NCI-H1417 treated with DMSO at 0.1 percent for 48 hours (cell line): ENCODE measurements at places on chromosomes 12 and 14.

DNA sequence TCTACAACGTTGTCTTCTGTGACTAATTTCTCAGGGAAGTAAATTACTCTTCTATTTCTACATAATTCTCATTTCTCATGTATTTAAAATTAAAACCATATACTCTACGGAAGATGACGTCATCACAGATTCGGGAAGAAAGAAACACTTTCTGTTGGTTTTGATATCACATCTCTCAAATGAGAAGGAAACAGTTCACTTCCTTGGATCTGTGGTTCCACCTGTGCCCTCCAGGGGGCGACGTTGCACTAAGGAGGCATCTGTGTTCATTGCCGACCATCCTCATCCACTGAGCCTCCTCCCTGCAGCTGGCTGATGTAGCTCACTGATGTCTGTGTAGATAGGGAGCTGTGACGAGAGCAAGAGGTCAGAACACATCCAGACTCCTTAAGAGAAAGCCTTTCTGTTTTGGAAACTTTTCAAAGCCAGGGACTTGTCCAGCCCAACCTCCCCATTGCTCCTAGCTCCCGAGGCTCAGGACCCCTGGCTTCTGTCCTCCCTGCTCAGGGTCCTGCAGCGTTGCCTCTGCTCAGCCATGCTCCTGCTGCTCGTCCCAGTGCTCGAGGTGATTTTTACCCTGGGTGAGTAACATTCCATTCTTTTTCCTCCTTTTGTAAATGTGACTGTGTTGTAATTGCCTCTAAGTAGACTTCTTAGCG, 172.7 kb upstream of the OR4E1 start:
- DNase-seq, result no peak

- no peak for DNase-seq
These were observed 34.1 kb upstream of the NUBPL start for GRCh38 chr14:31527087-31527486.

GRCh38 chr14:58533446-58533845, 104.3 kb upstream of the DACT1 start:
- DNase-seq, result no peak

- DNase-seq, result no peak
These were observed 308.7 kb downstream of the EMP1 start for GRCh38 chr12:13505224-13505623.

- no peak for DNase-seq
These were observed 51.4 kb upstream of the GARIN2 start for GRCh38 chr14:67137744-67138371.

- DNase-seq, result no peak
These were observed 456.7 kb downstream of the ZFP36L1 start for GRCh38 chr14:68336165-68336564.

GRCh38 chr12:50246197-50246865, 37.0 kb downstream of the LIMA1 start:
- no peak for DNase-seq

DNA sequence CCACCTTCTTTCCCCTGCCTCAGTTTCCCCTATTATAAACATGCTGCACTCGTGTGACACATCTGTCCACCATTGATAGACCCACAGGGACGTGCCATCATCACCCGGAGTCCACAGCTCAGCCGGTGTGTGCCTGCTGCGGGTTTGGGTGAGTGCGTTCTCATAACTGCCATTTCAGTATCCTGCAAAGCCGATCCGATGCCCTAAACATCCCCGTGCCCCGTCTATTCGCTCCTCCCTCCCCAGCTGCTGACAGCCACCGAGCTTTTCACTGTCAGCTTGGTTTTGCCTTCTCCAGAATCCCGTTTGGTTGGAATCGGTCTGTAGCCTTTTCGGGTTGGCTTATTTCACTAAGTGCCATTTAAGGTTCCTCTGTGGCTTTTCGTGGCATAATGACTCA, 3.9 kb downstream of the LRCOL1 start:
- no peak for DNase-seq

DNA sequence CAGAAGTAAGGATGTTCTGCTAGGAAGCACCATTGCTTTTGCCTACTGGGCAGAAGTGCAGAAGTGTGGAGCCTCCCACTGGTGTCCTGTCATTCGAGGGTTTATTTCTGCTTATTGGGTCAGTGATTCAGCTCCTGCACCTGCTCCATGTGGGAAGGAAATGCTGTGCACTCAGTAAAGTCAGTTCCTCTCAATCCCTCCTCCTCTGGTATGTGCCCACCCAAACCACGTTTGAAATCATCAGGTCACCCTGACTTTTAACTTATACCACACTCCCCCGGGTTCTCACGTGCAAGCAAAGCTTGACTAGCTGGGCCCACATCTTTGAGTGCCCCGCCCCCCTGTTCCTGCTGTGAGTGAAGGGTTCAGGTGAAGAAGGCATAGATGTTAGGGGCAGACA, 223.7 kb downstream of the CHST11 start:
- DNase-seq, result no peak

GRCh38 chr12:112013601-112014402, 576 bp downstream of the ERP29 start:
- DNase-seq, result peak; percentile 17

DNA sequence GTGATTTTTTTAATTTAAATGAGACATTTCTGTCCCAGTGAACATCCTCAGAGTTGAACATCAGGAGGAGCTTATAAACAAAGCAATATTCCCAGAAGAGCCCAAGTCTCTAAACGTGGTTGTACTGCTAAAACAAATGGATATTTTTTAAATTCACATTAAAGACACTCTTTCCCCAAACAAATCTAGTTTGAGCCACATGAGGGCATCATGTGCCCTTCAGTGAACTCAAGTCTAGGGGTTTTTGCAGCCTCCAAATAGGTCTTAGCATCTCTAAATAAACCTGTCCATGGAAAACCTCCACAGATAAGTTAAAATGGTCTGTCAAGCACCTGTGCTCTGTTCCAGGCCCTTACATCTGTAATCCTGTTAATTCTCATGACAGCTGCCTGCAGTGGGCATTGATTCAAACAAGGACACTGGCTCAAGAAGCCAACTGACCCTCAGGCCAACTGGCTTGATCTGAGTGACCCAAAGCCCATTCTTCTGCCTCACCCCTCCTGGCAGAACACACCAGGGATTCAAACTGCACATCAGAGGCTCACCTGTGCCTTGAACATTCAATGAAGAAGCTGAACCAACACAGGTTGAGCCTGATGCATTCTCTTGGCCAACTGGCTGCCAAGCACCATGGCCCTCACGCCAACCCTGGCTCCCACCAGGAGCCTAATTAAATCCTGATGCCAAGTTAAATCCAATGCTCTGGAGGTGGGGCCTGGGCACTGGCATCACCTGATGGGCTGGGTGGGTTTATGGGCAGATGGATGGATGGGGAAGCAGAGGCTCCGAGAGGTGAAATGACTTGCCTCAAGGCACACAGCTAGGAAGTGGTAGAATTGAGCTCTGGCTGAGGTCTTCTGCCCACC, 8.6 kb downstream of the ISCU start:
- no peak for DNase-seq

- DNase-seq, result no peak
These were observed 132.2 kb upstream of the FKBP4 start for GRCh38 chr12:2662524-2662923.

GRCh38 chr12:2118481-2119255, 65.9 kb downstream of the CACNA1C start:
- DNase-seq, result no peak

DNA sequence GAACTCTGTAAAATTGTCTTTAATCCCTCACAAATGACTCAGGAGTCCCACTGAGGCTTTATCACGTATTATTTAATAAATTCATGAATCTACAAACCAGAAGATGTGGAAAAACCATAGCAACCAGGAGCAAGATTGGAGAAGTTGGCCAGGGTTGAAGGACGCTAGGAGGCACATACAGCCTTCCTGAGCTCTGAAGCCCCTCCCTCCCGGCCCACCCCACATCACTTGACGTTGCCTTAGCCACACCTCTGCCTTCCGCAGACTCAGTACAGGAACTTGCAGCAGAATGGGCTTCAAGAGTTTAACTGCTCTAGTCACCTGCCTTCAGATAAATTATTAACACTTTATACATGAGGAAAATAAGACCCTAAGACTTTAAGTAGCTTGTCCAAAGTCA, 33.9 kb downstream of the SLC35F4 start:
- no peak for DNase-seq

- no peak for DNase-seq
These were observed 88.0 kb upstream of the TMEM132C start for GRCh38 chr12:128178966-128179365.

GRCh38 chr14:90797919-90798318, 18.3 kb downstream of the TTC7B start:
- DNase-seq, result no peak

GRCh38 chr12:16241346-16241745, 36.1 kb downstream of the SLC15A5 start:
- no peak for DNase-seq

- DNase-seq, result no peak
These were observed 2.0 kb downstream of the RAP1B start for GRCh38 chr12:68612697-68613096.
